NCI-H187 (cell line): ENCODE measurements at places on chromosomes 13 and 19.

DNA sequence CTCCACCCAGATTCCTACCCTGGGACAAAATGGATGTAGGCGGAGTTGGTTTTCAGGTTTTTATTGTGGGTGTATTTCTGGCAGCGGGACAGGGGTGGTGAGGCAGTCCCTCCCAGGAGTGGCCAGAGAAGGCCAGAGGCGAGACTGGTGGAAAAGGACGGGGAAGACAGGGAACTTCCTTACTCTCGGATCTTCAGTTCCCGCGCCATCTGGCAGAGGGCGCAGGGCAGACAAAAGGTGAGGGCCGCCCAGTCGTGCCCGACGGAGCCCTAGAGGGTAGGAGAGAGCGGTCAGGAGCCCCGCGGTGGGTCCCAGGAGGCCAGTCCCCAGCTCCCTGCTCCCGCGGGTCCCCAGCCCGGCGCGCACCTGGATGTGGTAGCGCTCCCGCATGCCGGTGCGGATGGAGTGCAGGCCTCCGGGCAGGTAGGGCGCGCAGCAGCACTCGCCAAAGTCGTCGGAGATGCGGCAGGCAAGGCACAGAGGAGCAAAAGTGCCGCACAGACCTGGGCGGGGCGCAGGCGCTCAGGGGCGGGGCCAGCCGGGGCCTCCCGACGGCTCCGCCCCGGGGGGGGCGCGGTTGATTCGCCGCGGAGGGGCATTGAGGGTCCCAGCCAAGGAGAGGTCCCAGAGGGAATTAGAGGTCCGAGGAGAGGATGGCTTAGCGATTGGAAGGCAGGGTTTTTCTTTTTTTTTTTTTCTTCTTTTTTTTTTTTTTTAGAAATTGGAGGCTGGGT is 3.0 kb downstream of the CNFN start:
- peak; percentile 63 for DNase-seq

- no peak for DNase-seq
Measured at GRCh38 chr13:108212886-108213285, 2.5 kb downstream of the LIG4 start.

GRCh38 chr19:924553-925086 is 1.2 kb upstream of the ARID3A start:
- DNase-seq = no peak

GRCh38 chr13:23551213-23552008 is 18.8 kb upstream of the TNFRSF19 start:
- DNase-seq = no peak

- no peak for DNase-seq
Measured at GRCh38 chr19:3019211-3019854, 9.7 kb downstream of the TLE2 start.

DNA sequence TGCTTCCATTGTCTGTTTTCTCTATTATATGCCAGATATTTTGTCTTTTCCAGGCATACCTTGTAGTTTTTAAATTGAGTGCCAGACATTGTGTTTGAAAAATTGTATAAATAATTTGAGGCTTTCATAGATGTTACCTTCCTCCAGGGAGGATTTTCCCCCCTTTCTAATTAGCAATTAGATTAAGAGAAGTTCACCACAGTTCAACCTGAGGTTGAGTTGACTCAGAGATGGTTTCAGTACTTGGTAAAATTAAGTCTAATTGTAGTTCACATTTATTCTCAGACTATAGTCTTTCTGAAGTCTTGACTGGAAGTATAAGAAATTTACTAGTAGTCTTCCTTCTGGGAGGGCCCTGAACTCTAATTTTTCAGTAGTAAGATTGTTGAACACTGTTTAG is 104.1 kb upstream of the SCEL start:
- no peak for DNase-seq
